H7 (cell line): ENCODE measurements at places on chromosomes 1 and 21. TPM values are rescaled to one million over a fixed set of nuclear protein-coding genes. Genes with fewer than 3 reads are reported as not detected.

The RXFP4 gene
- total RNA-seq: not detected in 2 replicates

The RAB42 gene
- total RNA-seq: 6.2 and 11.5 TPM in 2 replicates

The AMPD1 gene
- 0.10 TPM in 1 of 2 replicates, not detected in the other for total RNA-seq

The ASCL5 gene
- 0.30 TPM in 1 of 2 replicates, not detected in the other for total RNA-seq

The MMEL1 gene
- 1.3 and 3.0 TPM in 2 replicates for total RNA-seq

The PRAMEF20 gene
- not detected in 2 replicates for total RNA-seq

The VAV3 gene
- 5.3 and 7.6 TPM in 2 replicates for total RNA-seq

The WNT3A gene
- 0.31 and 0.33 TPM in 2 replicates for total RNA-seq

The NBPF6 gene
- total RNA-seq: not detected in 2 replicates

The FCAMR gene
- total RNA-seq: not detected in 2 replicates

The KMO gene
- 0.07 and 0.14 TPM in 2 replicates for total RNA-seq

The STIL gene
- total RNA-seq: 55.5 and 61.9 TPM in 2 replicates

The MCOLN3 gene
- 1.2 and 1.5 TPM in 2 replicates for total RNA-seq

The CCDC24 gene
- 10.5 and 19.8 TPM in 2 replicates for total RNA-seq

The DR1 gene
- 106 and 117 TPM in 2 replicates for total RNA-seq

The LRP8 gene
- total RNA-seq: 144 and 157 TPM in 2 replicates

The SLC35D1 gene
- 3.0 and 3.5 TPM in 2 replicates for total RNA-seq

The WDR26 gene
- total RNA-seq: 41.2 and 58.0 TPM in 2 replicates

The BARHL2 gene
- not detected in 2 replicates for total RNA-seq

The PAQR6 gene
- 6.1 and 11.5 TPM in 2 replicates for total RNA-seq

The OLFML2B gene
- 0.45 and 0.92 TPM in 2 replicates for total RNA-seq

The RBM34 gene
- 101 and 105 TPM in 2 replicates for total RNA-seq

The NUF2 gene
- total RNA-seq: 55.3 and 98.7 TPM in 2 replicates

The LEPROT gene
- 26.8 and 27.7 TPM in 2 replicates for total RNA-seq

The CHIA gene
- not detected in 2 replicates for total RNA-seq

The E2F2 gene
- total RNA-seq: 7.8 and 9.9 TPM in 2 replicates

The TTLL10 gene
- total RNA-seq: not detected in 2 replicates
